T-helper 22 cell (primary cell): ENCODE measurements at places on chromosomes 5 and 9.

DNA sequence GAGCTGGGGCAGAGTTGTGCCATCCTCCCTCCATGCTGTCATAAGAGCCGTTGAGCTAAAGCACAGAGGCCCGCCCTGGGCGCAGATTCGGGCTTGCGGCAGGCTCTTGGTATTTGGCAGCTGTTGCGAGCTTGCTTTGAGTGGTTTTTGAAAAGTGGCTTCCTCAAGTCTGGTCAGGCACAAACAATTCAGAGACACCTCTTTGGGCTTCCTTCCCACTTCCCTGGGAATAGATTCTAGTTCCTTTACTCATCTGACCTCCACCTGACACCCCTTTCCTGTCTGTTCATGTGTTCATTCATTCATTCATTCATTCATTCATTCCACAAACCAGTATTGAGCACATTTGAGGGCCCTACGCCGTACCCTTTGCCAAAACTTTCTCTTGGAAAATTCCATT lies 27.4 kb downstream of the NCS1 start:
- DNase-seq, result no peak

- DNase-seq, result no peak
These were observed 51.8 kb downstream of the WDR36 start for GRCh38 chr5:111143910-111144309.

DNA sequence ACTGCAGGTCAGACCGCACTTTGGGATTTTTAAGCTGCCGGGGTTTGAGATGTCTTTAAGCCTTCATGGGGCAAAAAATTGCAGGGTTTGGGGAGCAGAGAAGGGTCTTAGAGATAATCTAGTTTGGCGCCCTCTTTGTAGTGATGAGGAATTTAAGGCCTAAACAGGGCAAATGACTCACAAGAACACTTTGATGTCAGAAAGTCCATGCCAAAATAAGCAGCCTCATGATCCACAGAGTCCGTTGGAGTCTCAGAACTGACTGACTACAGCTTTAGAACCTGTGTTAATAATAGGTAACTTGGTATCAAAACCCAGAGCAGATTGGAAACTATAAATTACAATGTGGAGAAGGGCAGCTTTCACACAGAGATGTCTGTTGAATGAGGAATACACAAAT lies 35.9 kb upstream of the PTGS1 start:
- DNase-seq, result no peak

- DNase-seq, result no peak
These were observed 47.5 kb downstream of the MRPL36 start for GRCh38 chr5:1751864-1752822.

GRCh38 chr5:2020730-2021129 lies 138.0 kb upstream of the IRX4 start:
- DNase-seq, result no peak

- no peak for DNase-seq
These were observed 561.1 kb downstream of the PDE4D start for GRCh38 chr5:59332236-59332973.

DNA sequence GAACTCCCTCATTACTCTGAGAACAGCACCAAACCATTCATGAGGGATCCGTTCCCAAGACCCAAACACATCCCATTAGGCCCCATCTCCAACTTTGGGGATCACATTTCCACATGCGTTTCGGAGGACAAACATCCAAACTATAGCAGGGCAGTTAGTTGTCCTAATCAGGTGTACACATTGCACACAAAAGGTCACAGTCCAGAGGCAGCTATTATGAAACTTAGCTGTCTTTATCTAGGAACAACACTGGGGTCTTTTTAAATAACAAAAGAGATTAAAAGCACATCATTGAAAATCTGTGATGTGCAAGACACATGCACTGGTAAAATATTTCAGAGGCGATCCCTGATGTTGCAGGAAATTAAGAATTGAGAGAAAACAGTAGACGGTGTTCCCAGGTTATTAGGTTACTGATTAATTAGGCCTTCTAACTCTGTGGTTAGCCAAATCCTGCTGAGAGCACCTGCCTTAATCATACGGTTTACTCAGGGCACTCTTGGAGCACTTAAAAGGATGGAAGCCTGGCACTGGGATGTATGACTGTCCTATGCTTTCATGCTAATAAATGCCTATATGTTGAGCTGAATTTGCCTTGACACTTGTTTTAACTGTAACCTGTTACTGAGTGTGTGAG lies 1574.5 kb upstream of the WWC1 start:
- DNase-seq, result no peak

DNA sequence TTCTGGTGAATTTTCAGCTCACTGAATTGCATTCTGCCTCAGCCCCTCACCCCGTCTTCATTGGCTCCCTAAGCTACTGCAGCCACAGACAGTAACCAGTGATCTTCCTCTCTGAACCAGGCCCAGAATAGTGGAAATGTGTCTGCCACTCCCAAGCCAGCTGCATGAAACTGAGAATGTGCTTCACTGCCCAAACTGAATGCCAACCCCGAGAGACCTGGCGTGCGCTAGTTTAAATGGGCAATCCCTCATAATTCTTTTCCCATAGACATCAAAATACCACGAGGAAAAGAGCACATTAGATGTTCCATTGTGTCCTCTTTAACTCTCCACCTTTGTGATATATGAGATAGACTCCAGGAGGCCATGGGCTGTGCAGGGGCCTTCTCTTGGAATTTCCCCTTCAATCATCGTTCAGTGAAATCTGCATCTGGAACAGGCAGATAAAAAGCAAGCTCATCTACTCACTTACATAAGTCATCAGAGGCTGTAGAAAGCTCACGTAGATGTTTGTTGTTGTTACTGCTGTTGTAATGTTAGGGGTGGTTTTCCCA lies 320.2 kb downstream of the NFIB start:
- DNase-seq, result no peak

DNA sequence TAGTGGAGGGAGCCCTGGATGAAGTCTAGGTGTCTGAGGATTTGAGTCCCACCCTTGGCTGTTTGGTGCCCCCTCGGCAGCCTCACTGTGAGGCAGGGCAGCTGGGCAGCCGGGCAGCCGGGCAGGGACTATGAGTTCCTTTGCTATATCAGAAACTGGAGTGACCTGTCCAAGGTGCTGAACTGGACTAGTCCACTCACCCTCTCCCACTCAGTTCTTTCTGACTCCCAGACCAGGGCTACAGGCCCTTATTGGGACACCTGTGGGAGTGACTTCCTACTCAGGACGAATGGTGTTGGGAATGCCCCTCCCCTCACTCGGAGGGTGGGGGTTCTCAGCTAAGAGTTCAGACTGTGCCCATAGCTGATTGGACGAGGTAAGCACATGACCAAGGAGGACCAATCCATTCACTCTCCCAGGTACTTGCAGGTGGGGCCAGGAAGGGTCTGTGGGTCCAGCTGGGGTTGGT lies 34.1 kb upstream of the RAPGEF1 start:
- DNase-seq, result no peak

DNA sequence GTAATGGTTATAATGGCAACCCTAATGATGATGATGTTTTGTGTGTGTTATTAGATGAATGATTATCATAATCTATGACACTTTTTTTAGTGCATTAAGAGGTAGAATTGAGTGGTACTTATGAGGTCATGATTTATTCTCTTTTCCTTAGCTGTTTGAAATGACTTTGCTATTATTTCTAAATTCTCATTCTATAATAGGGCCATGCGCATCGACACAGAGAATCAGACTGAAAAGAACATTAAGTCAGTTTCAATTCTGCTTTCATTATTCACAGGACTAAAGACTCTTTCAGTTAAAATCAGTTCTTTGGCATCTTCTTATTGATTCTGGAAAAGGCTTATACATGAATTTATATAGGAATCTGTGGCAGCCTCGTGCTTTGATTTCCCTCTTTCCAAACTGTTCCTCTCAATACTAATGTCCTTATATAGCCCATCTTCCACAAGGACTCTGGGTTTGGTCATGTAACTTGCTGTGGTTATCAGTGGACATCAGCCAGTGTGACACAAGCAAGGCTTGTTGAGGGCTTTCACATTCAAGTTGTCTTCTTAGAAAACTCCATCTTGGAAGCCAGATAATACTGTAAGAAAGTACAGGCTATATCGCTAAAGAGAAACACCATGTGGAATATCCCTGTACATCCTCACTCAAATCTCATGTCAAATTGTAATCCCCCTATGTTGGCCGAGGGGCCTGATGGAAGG lies 140.3 kb upstream of the CHD1 start:
- no peak for DNase-seq

GRCh38 chr9:106596984-106597383 lies 266.0 kb upstream of the ZNF462 start:
- DNase-seq, result no peak
